ENCODE measurements at places on chromosomes 13 and 19.

DNA sequence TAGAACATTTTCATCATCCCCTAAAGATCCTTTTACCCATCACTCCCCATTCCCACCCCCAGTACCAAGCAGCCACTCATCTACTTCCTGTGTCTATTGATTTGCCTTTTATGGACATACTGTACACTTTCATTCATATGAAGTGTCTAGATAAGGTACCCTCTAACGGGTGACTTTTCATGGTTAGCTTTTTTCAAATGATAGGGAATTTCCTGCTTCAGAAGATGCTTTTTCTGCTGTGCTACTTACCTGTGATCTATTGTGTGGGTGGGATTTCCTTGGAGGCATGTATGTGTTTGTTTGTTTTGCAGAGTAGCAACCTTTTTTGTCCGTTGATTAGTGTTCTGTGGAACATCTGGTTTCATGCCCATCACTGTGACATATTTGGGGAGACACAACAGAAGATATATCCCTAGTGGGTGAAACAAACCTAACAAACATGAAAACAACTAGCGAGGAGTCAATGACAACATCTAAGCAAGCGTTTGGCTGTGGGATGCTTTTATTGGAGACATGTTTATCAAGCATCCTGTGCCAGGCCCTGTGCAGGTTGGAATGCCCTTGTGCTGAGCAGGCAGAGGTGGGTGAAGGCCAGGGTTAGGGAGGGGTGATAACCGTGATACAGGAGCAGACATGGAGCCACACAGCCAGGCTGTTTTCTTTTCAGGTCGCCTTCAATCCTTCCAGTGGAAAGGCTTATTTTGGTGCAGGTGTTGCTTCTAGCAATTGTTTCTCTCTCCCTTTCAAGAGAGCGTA, 17.6 kb downstream of the SPINT2 start:
- no peak for DNase-seq

DNA sequence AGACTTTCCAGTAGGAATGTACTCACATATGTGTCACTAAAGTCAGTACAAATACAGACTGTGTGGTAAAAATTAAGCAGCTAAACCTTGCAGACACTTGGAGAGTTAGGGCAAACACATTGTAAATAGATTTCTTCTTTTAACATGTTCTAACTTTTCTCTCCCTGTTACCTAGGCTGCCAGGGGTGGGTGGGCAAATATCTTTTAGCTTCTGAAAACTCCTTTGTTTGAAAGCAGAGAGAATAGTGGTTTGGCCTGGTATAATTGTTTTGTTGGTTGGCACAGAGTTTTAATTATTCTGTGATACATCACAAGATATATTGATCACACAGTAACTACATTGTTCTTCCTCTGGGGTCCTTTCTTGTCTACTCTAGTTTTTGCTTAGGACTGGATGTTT, 289.8 kb upstream of the DACH1 start:
- DNase-seq = no peak

DNA sequence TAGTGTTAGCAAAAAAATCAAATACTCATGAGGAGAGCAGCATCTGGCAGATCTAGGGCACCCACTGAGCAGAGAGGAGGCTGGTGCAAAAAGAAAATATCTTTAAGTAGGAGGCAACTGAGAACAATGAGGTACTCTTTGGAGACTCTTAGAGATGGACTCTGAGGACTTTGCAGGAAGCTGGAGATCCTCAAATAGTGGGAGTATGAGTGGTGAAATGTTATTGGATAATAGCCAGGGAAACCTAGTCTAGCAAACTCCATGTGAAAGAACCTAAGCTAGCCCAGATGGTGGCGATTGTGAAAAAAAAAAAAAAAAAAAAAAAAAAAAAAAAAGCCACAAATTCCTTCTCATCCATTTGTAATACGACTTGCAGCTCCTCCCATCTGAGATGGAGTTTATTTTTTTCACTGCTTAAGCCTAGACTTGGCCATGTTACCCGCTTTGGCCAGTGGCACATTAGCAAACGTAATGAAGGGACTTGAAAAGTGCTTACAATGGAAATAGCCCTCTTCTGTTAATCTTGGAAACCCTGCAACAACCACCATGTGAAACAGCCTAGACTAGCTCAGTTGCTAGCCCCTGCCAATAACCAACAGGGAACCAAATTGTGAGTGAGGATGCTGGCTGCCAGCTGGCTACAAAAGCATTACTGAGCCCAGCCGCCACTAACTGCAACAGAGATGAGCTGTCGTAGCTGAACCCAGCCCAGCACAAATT, 476.2 kb downstream of the KLF12 start:
- no peak for DNase-seq

DNA sequence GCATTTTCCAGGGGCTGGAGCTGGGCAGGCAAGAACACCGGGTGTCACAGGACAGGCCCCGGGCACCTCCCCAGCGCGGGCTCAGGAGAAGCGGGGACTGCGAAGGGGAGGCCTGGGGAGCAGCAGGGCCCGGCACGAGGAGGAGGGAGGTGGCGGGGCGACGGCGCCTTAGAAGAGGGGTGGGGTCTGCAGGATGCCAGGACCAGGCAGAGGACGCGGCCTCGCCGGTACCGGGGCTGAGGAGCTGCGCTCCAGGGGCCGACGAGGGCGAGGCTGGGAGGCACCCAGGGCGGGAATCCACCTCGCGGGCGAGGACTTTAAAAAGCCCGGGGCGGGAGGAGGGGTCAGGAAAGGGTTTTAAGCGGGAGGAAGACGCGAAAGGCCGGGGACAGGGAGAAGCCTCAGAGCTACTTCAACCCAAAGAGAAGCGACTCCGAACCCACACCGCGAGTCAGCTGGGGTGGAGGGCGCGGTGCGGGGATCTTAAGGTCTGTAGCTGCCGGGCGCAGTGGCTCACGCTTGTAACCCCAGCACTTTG, 665 bp downstream of the ZNF347 start:
- no peak for DNase-seq

- no peak for DNase-seq
These were observed 8.9 kb downstream of the FLT1 start for GRCh38 chr13:28485996-28486543.

DNA sequence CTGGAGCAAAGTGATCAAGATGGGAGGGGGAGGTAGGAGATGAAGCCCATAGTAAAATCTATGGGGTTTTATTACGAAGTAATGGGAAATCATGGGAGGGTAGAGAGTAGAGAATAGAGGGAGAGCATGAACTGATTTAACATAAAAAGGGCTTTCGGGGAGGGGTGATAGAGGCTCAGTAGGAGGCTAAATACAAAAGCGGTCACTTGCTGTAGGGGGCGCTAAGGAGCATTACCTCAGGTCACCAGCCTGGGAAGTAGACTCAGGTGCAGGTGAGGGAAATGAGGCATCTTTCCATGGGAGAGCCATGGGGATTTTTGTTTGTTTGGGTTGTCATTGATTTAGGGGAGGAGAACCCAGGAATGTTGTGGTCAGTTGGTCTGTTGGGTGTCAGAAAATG, 14.1 kb downstream of the KRTDAP start:
- DNase-seq = no peak

DNA sequence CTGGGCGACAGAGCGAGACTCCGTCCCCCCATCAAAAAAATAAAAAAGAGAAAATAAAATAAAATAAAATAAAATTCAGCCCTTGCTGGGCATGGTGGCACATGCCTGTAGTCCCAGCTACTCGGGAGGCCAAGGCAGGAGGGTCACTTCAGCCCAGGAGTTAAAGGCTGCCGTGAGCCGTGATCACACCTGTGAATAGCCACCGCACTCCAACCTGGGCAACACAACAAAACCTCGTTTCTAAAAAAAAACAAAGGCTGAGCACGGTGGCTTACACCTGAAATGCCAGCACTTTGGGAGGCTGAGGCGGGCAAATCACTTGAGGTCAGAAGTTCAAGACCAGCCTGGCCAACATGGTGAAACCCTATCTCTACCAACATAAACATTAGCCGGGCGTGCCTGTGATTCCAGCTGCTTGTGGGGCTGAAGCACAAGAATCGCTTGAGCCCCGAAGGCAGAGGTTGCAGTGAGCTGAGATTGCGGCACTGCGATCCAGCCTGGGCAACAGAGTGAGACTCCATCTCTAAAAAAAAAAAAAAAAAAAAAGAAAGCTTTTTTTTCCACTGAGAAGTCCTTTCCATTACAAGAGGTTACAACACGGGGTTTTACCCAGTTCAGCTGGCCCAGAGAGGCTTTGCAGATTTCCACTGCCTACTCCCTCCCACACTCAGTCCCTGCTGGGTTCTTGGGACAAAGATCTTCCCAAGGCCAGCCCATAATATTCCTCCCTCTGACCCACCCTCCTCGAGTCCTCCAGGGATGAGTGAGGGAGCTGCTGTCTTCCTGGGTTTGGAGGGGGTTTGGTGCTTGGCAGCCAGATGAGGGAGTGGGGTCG, 6.4 kb downstream of the ANGPTL4 start:
- DNase-seq = no peak

- no peak for DNase-seq
These were observed 71.8 kb downstream of the CDADC1 start for GRCh38 chr13:49319551-49319950.

DNA sequence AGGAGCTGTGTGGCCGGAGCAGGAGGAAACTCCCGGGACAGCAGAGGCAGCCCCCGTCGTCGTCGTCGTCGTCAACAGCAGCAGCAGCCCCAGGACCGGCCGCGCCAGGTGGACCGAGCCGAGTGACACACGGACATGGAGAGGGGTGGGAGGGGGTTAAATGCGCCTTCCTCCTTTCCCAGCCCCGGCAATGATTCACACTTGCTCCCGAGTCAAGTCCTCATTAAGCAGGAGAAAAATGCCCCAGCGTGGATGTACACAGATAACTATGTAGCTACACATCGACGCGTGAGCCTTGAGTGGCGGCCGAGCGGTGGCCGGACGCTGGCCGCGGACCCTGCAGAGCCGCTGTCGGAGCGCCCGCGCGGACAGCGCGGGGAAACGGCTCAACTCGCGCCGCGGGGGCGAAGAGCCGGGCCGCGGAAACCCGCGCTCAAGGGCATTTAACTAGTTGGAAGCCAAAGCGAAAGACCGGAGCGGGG, 645 bp downstream of the UBL3 start:
- no peak for DNase-seq

DNA sequence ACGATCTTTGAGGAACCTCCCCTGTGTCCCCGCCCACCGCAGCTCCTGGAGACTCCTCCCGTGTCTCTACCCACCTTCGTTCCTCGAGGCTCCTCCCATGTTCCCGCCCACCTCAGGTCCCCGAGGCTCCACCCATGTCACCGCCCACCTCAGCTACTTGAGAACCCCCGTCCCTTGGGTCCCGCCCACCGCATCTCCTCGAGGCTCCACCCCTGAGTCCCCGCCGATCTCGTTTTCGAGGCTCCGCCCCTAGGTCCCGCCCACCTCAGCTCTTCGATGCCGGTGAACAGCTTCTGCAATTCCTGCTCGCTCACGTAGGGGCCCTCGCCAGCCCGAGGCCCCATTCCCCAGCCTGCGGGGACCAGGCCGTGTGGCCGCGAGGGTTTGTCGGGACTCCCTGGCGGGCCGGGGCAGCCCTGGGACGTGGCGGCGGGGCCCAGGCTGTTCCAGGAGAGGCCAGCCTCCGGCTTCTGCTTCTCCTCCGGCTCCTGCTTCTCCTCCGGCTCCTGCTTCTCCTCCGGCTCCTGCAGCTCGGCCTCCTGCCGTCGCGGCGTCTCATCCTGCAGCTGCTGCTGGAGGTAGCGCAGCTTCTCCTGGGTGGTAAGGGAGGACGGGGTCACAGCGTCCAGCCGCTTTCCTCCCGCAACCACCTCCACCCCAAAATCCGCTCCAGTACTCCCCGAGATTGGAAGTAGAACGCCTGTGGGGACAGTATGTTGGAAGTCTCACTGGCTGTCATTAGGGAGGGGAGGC, 16.7 kb downstream of the TSKS start:
- DNase-seq = peak; percentile 96

DNA sequence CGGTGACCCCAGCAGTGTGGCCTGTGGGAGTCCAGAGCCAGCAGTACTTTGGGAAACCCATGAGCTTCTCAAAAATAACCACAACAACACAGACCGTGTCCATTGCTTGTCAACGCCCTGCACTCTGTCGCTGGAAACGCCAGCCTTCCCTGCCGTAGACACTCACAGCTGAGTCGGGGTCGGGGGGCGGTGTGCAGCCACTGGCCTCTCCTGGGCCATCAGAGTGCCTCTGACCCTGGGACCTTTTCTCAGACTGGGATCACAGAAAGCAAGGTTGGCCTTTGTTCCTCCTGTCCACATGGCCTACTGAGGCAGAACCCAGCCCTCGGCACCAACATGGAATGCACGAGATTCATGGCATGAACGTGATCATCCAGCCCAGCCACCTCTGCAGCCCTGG, 95.7 kb downstream of the TUBA3C start:
- DNase-seq = no peak

- no peak for DNase-seq
These were observed 95.0 kb upstream of the KLF5 start for GRCh38 chr13:72963762-72964161.

GRCh38 chr13:99966064-99966805, 5.3 kb downstream of the ZIC5 start:
- no peak for DNase-seq

DNA sequence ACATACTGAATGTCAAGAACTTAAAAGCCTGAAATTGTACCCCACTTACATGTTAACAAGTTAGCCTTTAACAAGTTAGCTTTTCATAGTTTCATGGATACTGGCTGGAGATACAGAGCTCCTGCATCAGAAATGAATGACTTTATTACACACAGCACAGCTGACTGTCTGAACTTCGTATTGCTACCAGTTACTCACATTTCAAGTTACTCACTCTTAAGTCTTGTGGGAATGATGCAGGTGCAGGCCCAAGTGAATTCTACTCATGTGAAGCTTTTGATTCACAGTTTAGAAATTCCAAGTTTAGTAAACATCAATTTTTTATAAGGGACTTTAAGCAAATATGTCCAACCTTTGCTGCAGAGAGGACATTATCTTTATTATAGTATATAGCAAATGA, 762.2 kb upstream of the PRR20A start:
- no peak for DNase-seq

- DNase-seq = no peak
These were observed 769.9 kb upstream of the SLITRK6 start for GRCh38 chr13:86569119-86569518.

GRCh38 chr13:22883262-22883840, 297.4 kb upstream of the SGCG start:
- DNase-seq = no peak

GRCh38 chr13:68304286-68304893, 1074.3 kb upstream of the PCDH9 start:
- no peak for DNase-seq

DNA sequence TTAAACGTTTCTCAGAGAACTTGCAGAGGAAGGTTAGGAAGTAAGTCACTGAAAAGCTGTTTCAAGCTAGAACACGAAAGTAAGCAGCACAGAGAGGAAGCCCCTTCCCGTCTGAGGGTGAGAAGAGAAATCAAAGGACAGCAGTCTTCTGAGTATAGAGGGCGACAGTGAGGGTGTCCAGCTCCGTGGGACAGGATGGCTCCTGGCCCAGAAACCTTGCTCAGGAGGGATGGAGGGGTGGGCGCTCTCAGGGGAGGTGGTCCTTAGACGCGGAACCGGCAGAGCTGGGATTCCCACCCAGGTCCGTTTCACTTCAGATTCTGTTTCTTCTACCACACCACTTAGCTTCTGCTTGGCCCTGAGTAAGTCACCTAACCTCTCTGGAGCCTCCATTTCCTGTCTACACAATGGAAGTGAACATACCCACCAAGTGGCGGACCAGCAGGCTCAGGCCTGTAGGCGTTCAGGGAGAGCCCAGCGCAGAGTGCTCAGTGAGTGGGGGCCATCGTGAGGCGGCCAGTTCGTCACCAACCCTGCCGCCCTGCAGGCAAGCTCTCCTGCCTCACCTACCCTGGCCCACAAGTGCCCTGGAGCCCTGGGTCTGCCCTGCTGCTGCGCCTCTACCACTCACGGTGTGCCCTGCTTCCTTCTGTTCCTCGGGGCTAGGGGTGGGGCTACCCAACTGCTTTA, 5.5 kb upstream of the RSPH6A start:
- no peak for DNase-seq

Measured in CMK (cell line).